ENCODE measurements at places on chromosomes 3 and 15.

GRCh38 chr3:99686955-99687612 is 48.7 kb downstream of the COL8A1 start:
- no peak for DNase-seq

GRCh38 chr15:66698318-66698961 is 3.6 kb upstream of the SMAD6 start:
- no peak for DNase-seq

DNA sequence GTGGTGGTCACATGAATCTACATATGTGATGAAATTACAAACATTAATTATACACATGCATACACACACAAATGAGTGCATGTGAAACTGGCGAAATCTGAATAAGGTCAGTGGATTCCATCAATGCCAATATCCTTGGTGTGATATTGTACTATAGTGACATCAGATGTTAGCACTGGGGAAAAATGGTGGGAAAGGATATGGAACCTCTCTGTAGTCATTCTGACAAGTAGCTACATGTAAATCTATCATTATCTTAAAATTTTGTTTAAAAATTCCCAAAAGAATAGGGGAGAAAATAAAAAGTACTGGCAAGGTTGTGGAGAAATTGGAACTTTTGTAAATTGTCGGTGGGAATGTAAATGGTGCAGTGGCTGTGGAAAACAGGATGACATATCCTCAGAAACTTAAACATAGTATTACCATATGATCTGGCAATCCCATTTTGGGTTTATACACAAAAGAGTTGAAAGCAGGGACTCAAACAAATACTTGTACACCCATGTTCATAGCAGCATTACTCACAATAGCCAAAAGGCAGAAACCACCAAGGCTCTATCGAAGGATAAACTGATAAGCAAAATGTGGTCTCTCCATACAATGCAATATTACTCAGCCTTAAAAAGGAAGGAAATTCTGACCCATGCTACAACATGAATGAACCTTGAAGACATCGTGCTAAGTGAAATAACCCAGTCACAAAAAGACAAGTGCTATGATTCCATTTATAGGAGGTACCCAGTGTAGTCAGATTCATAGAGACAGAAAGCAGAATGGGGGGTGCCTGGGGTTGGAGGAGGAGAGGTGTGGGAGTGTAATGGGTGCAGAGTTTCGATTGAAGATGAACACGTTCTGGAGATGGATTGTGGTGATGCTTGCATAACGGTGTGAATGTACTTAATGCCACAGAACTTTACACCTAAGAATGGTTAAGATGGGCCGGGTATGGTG is 25.3 kb upstream of the HRH1 start:
- DNase-seq = no peak

- no peak for DNase-seq
Measured at GRCh38 chr3:33732394-33732793, 14.3 kb upstream of the CLASP2 start.

- DNase-seq = no peak
Measured at GRCh38 chr3:173529062-173529711, 131.6 kb downstream of the NLGN1 start.

GRCh38 chr3:18745472-18745871 is 320.3 kb upstream of the SATB1 start:
- no peak for DNase-seq

DNA sequence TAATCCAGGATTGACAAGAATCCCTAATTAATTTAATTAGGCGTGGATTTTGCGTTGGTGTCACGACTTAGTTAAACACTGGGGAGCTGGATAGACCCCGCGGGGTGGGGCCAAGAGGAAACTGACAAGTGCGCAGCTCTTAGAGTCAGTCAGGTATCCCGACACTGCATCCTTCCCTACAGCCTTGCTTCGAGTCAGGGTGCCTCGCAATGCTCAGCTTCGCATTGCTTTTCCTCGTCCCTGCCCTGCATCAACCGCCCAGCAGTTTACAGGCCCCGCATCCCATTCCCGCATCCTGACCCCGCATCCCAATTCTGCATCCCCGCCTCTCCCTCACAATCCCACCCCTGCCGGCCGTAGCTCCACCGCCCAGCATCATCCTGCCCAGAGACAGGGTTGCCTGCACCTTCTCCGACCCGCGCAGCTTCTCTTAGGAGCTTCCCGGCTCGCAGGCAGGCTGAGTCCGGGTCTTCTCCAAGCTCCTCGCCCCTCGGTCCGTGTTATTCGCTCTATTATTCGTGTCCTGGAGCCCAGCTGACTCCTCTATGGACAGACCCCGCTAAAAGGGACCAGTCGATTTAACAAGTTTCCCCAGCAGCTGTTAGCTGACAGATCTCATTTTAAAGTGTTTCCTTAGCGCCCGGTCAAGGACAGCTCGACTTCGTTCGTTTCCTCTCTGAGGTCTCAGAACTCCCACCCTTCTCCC is 699 bp upstream of the SHOX2 start:
- DNase-seq = no peak

DNA sequence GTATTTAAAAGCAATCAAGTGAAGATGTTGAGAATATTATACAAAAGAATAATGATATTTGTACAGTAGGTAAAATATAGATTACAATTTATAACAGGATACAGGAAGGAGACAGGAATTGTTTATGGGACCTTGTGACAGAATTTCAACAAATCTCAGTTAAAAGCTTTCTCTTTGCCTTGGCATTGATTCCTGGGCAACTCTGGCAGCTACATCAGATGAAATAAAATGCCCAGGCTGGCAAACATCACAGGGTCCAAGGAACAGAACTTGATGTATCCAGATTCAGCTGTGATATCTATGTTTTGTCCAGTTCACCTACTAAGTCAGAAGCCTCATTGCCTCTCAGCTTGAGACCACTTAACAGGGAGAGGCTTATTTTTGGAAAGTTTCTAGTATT is 473.1 kb downstream of the MCTP2 start:
- no peak for DNase-seq

DNA sequence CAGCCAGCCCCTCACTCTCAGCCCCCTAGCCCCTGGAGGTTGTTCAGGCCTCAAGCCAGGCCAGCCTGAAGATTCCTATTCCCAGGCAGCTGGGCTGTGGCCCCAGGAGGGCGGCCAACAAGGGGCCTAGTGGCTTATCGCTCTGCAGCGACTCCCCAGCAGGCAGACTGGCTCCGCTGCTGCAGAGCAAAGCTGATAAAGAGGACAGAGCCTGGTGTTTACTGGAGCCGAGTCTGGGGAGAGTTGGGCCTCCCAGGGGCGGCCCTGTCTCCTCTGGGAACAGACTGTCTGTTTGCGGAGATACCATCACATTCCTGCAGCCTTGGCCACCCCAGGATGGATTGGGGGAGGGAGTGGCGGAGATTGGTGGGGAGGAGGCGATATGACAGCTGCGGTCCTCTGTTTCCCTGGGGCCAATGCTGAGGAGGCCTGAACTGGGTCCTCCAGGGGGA is 22.4 kb upstream of the SMAD6 start:
- DNase-seq = no peak

DNA sequence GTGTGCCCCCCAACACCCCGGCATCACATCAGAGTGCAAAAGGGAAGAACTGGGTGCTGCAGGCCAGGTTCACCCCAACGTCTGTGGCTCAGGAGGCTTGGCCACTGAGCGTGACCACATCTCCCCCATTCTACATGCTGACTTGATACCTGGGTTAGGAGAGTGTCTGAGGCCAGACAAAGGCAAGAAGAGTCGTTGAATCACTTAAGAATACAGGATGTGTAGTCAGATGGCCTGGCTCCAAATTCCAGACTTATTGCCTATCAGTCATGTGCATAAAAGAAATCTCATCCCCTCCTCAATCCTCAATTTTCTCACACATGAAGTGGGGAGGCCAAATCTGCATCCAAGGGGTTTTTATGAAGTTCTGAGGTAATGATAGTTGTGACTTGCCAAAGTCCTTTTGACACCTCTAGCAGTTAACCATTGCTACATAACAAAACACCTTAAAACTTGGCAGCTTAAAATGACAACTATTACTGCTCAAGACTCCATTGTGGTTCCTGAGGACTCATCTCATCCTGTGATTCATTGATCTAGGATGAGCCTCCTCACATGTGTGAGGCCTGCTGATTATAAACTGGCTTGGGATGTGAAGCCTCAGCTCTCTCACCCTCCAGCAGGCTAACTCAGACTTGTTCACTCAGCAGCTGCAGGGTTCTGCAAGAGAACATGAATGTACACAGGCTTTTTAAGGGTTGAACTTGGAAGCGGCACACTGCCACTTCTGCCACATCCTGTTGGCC is 138.8 kb upstream of the TLE3 start:
- no peak for DNase-seq

GRCh38 chr3:58349792-58350626 is 17.3 kb downstream of the PXK start:
- no peak for DNase-seq
